ENCODE measurements at places on chromosomes 1 and 21.

DNA sequence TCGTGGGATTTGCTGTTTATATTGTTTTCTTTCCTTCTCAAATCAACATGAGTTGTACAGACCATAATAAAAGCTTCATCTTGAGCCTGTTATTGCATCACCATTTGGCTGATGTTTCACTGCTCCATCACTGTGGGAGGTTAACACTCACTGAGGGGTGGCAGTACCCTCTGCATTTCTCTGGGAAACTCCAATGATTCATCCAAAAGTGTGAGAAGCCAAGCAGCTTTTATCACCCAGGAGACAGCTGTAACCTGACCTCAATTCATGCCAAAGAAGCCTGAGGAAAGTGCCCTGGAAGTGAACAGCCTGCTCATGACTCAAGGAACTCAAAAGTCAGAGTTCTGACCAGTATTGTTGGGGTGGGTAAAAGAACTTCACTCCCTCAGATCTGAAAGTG lies 84.1 kb downstream of the GPR88 start:
- no peak for DNase-seq

- DNase-seq: no peak
Measured at GRCh38 chr1:179001451-179001850, 24.2 kb upstream of the FAM20B start.

DNA sequence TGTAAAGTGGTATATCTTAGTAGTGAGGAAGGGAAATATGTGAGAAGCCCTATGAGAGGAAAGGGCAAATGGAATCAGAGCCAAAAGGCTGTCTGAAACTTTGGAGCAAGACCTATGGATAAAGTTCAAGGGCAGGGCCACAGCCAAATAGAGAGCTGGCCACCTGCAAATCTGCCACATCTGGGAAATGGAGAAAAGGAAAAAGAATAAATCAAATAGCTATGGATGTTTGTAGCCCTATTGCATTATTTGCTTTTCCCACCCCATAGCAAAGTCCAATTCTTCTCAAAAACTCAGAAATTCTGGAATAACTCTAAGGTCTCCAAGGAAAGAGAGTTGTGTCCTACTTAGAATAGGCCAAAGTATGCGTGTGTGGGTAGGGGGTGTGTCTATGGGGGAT lies 4.0 kb upstream of the HLX start:
- DNase-seq: no peak

DNA sequence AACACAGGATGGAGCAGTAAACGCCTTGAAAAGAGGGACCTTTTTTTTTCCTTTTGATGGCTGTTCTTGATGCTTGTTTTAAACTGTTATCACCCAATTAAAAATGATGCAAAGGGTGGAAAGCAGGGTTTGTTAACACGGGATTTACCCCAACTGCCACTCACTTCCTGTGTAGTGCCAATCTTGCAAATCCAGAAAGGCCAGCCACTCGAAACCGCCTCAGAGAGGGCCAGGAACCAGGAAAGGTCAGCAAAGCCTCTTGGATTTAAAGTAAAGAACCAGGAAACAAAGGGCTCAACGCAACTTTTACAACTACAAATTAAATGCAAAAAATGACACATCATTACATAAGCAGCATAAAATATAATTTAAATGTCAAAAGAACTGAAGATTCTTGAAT lies 347.4 kb downstream of the PDE4B start:
- DNase-seq: no peak

- no peak for DNase-seq
Measured at GRCh38 chr1:178004926-178005391, 35.1 kb upstream of the SEC16B start.

- no peak for DNase-seq
Measured at GRCh38 chr1:66623812-66624211, 89.9 kb downstream of the SGIP1 start.

- no peak for DNase-seq
Measured at GRCh38 chr1:42017259-42017658, 98.5 kb upstream of the HIVEP3 start.

DNA sequence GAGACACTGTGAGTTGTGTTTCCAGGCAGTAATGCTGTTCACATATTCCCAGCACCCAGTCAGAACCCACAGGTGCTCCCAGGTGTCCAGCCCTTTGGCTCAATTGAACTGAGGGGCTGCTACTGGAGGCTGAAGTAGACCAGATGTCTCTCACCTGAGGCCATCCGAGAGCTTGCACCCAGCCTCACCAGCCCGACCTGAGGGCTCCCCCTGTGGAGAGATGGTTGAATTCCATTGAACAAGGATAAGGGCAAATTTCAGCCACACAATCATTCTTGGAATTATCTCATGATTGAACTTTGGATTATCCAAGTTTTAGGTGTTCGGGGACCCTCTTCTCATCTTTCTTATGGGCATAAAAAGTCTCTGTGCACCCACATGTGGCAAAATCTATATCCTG lies 52.1 kb downstream of the OBSCN start:
- no peak for DNase-seq

DNA sequence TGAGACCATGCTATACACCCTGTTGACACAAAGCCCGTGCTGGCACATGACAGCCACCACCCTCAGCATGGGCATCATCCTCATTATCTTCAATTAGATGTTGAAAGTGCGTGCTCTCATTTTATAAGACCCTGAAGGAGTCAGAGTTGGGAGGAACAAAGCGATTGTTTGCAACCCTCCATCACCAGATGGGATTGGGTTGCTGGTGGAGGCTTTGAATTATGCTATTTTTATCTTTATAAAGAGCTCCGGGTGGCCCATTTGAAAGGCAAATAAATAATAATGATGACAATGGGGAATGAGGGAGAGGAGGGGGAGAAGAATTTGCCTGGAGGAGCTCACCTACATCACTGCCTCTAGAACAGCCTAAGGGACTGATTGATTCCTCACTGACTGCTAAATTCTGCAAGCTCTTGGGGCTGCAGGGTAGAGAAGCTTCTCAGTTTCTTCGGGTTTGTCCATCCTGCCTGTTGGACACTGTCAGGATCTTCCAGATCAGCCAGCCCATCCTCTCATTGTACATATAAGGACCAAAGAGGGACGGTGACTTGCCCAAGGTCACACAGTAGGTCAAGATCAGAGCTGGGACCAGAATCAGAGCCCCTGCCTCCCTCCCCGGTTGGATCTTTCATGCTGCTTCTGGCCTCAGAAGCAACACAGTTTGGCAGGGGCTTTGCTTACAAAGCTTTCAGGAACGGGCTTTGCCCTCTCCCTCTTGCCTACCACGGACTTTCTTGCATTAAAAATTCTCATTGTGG lies 130.9 kb upstream of the ZBTB40 start:
- DNase-seq: no peak

DNA sequence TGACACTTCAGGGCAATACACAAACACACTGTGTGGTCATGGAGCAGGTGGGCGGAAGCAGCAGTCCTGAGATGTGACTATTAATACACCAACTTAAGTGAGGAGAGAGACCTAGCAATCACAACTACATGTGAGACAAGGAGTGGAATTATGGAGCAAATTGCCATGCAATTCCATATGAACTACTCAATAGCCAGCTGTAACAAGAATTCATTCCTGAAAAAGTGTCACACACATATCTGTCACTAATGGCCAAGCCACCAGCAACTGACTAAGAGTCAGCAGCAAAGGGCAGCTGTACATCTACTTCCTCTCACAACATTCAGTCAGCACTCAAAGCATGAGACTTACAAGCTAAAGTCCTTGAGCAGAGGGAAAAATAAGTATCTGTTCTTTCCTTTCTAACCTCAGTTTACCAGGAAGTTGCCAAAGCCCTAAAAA lies 46.2 kb downstream of the GPR3 start:
- no peak for DNase-seq

- DNase-seq: peak; percentile 34
Measured at GRCh38 chr21:31173881-31174555, 135.7 kb upstream of the KRTAP19-8 start.

- peak; percentile 93 for DNase-seq
Measured at GRCh38 chr1:225378880-225379279, 49.0 kb downstream of the LBR start.

- no peak for DNase-seq
Measured at GRCh38 chr1:151010346-151010726, 2.1 kb downstream of the PRUNE1 start.

DNA sequence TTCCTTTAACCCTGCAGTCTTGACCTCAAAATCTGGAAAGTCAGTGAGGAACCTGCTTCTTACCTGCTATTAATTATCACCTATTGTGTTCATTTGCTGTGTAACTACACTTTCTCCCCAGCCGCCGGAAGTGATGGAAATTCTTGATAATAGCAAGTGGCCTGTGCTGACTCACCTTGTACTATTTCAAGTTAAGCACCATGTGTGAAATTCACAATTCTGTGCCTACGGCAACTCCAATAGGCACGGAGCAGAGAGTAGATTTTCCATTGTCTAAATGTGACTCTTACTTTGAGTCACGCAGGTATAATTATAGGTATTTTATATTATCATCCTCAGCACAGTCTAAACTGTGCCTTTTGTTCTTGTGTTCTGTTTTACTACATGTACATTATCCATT lies 466.8 kb downstream of the KIF26B start:
- no peak for DNase-seq

DNA sequence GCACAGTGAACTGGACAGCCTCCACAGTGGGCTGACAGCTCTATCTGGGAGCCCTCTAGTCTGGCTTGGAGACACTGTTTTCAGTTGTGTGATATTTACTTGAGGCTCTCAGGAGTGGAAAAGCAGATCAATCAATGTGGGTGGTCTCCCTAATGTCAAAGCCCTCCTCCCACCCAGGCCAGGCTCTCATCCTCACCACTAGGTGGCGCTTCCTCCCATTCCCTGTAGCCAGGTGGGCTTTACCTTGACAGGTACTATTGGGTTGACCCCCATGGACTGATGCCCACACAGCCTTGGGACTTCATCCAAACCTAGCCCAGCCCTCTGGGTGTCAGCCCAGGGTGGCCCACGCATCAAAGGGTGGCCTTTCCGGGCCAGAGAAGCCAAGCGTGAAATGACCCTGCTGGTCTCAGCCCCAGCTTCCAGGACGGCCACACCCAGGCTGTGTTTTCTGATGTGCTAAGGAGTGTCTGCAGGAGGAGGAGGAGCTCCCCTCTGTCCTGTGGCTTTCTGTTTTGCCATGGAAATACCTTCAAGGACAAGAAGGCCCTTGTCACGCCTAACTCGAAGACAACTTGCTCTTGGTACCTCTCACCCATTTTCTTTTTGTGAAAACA lies 54.0 kb downstream of the CLIC6 start:
- DNase-seq: peak; percentile 63

- DNase-seq: peak; percentile 54
Measured at GRCh38 chr1:181126871-181127587, 38.5 kb downstream of the IER5 start.

DNA sequence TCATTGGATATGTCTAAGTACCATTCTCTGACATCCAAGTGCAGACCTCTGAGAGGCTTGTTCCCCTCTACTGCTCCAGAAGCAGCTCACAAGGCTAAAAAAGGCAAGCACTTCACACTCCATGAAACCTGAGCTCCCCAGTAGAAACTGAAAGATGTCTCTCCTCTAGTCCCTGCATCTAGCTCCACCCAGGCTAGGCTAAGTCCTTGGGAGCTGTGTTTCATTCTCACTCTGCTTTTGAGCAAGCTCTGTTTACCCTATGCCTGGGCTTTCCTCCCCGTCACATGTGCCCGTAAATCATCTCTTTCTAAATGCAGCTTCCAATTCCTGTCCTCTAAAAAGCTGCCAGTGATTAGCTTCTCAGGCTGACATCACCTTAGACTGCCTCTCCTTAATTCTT lies 39.0 kb downstream of the LRRC71 start:
- no peak for DNase-seq

DNA sequence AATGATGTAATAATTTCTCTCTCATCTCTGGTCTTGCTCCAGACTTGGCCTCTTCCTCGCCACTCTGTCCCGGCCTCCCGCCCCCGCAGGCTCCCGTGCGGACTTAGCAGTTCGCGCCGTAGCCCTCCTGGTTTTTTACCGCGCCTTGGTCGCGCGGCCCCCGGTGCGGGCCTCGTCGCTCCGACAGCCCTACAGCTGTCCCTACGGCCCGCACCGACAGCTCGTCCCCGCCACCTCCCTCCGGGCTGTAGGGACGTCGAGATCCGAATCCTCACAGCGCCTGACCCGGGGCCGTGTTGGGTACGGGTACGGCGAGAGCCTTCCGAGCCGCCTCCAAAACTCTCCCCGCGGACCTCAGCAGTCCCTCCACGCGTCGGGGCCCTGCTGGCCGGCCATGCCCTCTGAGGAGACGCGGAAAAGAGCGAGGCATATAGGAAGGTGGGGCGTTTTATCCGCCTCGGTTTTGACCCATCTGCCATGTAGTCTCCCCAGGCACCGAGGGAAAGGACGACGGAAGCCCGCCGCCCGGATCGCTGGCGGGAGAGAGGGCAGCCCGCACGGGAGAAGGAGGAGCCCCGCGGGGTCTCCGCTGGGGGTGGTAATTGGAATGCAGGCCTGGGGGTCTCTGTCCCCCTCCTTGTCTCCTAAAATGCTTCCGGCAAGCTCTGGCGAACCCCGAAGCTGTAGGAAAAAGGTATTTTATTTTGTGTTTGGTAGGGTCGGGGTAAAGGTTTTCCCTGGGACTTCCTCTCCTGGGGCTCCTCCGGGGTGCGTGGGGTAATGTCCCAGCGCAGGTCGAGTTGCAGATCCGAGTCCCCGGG lies 3.3 kb downstream of the LHX4 start:
- no peak for DNase-seq

DNA sequence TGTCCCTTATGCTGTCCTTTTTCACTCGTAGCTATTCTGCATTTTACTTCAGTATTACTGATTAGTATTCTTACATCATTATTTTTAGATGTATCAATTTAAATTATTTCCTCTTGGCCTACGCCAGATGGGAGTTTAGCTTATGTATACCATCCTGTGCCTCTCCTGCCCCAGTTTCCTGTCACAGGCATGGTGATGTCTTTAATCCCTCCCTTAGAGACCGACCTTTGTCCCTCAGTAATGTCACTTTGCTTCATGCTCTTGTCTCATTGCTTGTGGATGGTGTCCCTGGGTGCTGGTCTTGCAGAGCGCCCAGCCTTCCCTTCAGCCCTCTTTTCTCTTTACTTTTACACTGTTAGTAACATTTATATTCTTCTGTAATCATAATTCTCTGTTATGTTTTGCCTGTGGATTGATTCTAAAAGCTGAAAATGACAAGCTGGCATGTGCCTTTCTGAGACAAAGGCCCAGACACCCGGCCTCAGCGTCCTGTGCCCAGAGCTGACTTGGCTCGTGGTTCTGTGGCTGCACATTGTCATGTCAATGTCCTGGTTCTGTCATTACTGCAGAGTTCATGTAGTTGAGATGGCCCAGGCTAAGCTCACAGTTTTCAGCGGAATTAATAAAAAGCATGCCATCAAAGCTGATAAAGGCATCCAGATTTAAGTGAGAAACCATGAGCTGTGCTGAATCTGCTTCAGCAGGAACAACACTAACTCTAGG lies 100.7 kb downstream of the MTR start:
- no peak for DNase-seq

DNA sequence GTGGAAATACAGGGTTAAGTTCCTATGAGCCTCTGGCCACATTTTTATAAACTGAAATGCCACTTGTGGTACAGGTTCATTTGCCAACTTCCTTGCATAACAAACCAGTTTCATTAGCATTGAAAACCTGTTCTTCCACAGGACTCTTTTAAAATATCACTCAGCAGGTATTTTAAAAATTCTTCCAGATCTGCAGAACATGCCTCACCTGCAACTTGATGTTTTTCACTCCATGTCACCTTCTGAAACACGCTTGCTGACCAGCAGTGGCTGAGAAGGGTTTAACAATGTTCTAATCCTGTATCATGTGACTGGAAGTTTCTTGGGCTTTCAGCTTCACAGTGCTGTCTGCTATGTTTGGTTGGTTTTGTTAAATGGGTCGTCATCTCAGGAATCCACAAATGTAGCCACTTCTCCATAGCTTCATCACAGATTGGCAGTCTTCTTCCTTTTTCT lies 17.6 kb upstream of the CBR3 start:
- no peak for DNase-seq

GRCh38 chr1:8152731-8153702 lies 126.9 kb upstream of the ERRFI1 start:
- DNase-seq: no peak
